ENCODE measurements at places on chromosomes 3 and 15. TPM values are rescaled to one million over a fixed set of nuclear protein-coding genes. Genes with fewer than 3 reads are reported as not detected.

Gene C3orf80
- total RNA-seq: 0.38 TPM

Gene ENTPD3
- total RNA-seq: 6.0 TPM

- DNase-seq: no peak
These were observed 102.0 kb upstream of the PRICKLE2 start for GRCh38 chr3:64327100-64327804.

GRCh38 chr3:183822631-183823030 lies 2.7 kb downstream of the MAP6D1 start:
- no peak for DNase-seq

- no peak for DNase-seq
These were observed 163.3 kb downstream of the PGPEP1L start for GRCh38 chr15:98844261-98844660.

GRCh38 chr3:194767446-194768207 lies 81.9 kb downstream of the FAM43A start:
- no peak for DNase-seq

DNA sequence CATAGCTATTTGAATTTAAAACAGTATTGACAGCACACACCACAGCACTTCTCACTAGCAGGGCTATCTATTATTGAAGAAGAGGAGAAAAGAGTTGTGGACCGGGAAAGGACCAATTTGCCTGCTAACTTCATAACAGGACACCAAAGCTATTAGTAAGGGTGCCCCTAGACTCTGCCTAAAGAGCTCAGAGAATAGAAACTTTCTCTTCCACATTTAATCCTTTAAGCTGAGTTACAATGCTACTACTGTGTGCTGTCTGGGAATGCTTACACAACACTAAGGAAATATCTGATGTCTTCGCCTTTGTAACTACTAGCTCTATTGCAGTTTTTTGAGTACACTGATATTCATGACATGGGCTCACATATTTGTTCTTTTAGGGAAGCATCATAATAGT lies 13.5 kb upstream of the AADAC start:
- DNase-seq: no peak
